ENCODE measurements at places on chromosomes 16 and 17.
A peak's percentile ranks its signal among the peaks of the same experiment; 100 is the strongest.

- DNase-seq = no peak
Observed at GRCh38 chr16:70428178-70428998, 10.5 kb downstream of the ST3GAL2 start.

GRCh38 chr17:49509588-49509917 lies 14.5 kb downstream of the NGFR start:
- DNase-seq = no peak

GRCh38 chr17:36498560-36499300 lies 12.2 kb downstream of the ZNHIT3 start:
- DNase-seq = no peak

DNA sequence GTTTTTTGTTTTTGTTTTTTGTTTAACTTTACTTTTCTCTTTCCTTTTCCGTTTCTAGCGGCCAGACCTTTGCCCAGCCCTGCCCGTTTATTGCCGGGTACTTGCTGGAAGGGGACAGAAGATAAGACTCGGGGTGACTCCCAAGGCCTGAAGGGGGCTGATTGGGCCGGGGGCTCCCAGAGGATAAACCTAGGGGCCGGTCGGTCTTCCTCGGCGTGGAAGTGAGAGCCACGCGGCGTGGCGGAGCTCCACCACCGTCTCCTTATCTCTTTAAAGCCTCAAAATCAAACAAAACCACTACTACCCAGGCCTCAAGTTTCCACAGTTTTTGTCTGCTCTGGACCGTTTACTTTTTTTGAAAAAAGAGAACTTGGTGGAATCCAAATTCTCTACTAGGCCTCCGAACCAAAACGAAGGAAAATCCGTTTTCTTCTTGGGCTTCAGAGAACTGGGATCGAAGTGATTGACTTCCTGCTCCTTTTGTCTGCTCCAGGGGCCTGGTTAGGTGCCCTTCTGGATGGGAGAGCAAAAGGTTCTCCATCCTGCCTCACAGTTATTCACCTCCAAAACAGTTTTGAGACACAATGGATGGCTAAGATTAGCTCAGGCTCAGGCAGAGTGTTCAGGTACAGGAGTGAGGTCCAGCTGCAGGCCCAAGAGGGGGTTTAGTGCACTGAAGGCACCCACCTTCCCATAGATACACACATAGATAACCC lies 8.5 kb upstream of the HOXB9 start:
- no peak for DNase-seq

DNA sequence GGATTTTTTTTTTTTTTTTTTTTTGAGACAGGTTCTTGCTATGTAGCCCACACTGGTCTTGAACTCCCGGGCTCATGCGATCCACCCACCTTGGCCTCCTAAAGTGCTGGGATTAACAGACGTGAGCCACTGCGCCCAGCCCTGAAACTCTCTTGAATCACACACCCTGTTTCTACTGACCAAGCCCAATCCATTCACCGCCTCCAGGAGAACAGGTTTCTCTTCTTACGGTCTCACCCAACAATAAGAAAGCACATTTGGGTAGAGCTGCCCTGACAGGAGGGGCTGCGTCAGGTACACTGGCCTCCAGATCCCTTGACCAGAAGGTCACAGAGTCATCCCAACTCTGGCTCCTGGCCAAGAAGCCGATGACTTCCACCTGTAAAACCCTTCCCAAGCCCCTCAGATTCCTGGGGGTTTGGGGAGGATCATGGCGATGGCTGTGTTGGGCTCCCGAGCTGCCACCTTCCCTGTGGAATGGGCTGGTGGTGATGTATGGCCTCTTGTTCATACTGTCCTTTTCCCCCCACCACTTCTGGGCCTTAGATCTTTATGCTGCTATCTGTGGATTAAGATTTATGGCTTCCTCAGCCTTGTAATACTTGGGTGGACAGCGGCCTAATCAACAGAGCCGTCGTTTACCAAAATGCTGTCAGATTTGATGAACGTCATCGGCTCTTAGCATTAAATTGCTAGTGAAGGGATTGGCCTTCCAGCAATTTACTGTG lies 89.1 kb downstream of the KATNIP start:
- DNase-seq = no peak

DNA sequence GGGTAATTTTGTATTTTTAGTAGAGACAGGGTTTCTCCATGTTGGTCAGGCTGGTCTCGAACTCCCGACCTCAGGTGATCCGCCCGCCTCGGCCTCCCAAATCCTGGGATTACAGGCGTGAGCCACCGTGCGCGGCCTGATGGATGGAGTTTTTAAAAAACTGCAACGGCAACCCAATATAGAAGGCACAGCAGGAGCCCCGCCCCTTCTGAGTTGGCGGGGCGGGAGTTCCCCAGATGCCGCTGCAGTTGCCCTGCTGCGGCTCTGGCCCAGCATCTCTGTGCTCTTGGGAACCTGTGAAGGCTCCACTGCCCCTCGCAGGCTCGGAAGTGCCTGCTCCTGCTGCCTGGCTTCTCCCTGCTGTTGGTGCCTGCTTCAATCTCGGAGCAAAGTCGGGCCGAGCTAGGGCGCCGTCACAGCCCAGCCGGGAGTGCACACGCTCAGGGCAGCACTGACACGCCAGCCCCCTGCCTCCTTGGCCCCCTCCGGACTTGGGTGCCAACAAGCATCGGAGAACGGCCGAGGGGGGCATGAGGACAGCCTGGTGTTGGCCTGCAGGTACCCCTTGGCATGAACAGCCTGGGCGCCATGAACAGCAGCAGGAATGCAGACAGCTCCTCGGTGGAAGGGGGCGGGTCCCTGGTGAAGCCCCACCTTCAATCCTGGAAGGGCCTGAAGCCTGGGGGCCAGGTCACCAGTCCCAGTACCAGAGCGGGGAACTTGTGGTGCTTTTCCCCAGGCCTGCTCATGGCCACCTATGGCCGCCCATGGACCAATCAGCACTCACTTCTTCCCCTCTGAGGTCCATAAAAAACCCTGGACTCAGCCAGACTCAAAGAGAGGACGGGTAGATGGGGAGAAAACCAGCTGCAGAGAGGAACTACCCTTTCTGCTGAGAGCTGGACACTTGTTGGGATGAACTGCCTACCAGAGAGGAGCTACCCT lies 2.3 kb upstream of the NT5M start:
- peak; percentile 7 for DNase-seq

DNA sequence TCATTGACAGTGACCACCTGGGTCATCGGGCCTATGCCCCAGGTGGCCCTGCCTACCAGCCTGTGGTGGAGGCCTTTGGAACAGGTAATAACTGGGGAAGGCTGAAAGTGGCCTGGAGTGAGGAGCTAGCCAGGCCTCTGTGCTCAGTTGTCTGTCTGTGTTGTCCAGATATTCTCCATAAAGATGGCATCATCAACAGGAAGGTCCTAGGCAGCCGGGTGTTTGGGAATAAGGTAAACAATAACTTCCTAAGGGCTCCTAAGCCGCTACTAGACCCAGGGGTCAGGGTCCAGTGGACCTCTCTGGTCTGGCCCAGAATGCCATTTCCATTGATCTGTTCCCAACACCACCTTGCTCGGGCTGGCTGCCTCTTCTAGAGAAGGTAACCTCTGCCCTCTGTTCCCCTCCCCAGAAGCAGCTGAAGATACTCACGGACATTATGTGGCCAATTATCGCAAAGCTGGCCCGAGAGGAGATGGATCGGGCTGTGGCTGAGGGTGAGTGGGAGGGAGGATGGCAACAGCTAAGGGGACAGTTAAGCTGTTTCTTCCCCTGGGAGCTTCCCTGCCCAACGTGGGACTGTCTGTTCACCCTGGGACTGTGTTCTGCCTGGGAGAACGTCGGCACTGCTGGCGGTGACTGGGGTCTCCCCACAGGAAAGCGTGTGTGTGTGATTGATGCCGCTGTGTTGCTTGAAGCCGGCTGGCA lies 1.9 kb upstream of the MLX start:
- DNase-seq = no peak

DNA sequence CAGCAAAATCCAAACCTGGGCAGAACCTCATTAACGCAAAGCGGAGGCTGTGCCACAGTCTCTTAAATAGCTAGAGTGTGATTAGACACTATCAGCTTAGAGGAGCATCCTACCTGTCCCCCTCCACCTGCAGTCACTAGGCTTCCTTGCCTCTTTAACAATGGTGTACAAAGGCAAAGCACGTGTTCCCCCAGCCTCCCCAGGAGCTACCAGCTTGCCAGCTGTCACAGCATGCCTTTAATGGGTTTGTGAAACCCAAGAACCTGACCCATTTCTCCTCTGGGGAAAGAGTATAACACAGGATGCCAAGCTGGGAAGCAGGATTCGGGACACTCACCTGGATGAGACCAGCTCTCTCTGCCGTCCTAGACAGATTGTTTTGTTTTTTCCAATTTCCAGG lies 37.2 kb upstream of the TBX2 start:
- DNase-seq = no peak

DNA sequence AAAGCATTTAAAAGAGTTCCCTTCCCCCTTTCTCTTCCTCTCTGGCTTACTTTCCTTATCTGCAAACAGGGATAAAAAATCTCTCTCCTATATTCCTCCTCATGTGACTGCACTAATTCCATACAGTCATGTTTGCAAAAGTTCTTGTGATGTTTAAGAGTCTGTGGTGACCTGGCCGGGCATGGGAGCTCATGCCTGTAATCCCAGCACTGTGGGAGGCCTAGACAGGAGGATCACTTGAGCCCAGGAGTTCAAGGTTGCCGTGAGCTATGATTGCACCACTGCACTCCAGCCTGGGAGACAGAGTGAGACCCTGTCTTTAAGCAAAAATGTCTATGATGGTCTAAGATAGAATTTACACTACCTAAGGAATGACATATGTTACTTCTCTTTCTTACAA lies 19.6 kb downstream of the NOG start:
- no peak for DNase-seq

DNA sequence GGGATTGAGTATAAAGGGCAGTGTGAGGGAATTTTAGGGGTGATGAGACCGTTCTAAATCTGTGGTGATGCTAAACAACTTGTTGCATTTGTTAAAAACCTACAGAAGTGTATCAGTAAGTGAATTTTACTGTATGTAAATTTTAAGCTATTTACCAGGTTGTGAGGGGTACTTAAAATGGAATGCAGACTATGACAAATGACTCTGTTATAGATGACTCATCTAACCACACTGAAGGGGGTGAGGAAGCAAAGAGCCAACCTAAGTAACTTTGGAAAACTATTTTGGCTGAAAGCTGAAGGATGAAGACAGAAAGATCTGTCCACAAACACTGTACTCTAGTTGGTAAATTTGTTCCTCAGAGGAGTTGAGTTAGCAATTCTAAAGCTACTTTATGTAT lies 5.3 kb upstream of the MKS1 start:
- DNase-seq = no peak

- no peak for DNase-seq
Observed at GRCh38 chr17:73196500-73196899, 3.6 kb downstream of the COG1 start.

DNA sequence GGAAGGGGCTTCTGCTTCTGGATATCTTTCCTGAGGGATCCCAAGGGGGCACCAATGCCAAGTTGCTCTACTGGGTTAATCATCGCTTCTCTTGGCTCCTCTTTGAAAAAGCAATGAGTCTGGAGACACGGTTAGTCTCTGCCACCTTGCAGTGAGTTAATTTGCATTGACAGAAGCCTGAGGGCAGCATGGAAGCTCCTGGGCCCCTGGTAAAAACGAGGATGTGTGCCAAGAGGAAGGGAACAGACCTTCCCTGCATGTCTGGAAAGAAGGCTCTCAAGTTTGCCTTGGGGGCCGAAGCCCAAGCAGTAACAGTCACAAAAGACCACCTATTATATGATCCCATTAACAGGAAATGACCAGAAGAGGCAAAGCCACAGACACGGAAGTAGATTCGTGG lies 86.7 kb downstream of the IRX5 start:
- no peak for DNase-seq

DNA sequence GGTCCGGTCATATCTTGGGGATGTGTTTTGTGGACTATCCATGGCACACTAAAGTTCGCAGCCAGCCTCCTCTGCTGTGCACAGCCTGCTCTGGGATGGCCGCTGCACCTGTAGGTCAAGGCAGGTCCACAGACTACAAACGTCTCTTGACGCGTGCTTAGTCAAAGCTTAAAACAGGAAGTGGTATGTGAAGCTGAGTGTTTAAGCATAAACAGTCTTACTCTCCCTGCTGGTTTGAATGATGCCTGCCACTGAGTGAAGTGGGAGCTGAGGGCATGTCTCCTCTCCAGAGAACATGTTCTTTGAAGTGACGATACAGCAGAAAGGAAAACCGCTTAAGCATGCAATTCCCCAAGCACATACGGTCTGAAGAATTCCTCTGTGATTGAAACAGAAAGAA lies 365.6 kb downstream of the SLC39A11 start:
- no peak for DNase-seq

DNA sequence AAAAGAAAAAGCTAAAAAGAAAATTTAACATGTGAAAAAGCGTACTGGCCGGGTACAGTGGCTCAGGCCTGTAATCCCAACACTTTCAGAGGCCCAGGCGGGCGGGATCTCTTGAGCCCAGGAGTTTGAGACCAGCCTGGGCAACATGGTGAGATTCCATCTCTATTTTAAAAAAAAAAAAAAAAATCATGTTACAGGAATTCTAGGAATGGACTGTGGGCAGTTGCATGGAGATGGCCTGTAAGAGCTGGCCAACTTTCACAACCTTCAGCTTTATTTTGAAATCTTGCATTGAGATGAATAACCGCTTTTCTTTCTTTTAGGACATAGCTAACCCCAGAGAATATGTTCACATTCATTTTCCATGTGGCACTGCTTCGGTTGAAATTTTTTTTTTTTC lies 8.2 kb upstream of the CIAO3 start:
- DNase-seq = no peak

DNA sequence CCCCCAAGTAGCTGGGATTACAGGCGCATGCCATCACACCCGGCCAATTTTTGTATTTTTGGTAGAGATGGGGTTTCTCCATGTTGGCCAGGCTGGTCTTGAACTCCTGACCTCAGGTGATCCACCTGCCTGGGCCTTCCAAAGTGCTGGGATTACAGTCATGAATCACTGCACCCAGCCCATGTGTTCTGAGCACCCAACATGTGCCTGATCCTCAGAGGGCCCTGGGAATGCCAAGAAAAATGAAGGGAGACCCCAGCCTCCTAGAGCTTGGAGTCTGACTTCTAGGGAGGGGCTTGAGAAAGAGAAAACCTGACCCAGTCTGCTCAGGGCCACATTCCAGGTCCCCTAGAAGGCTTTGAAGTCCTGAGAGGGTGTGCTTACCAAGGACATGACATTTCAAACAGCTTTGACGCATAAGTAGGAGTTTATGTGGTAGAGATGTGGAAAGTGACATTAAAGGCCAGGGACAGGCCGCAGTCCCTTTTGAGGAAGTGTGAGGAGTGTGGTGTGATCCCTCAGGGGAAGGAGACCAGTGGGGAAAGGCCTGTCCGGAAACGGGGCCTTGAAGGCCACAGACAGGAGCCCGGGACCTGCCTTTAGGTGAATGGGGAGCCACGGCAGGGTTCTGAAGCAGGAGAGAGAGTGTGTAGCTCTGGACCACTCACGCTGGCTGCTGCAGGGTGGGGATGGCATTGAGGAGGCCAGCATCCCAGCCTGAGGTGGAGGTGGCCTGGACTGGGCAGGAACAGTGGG lies 1.1 kb upstream of the CCL22 start:
- DNase-seq = no peak

All from stimulated activated CD4-positive, alpha-beta T cell treated with anti-CD3 and anti-CD28 coated beads, Interleukin-1b, Interleukin-23, amount 100 ng/mL, for 1 hour (primary cell).